GM03348 (cell line): ENCODE measurements at places on chromosomes 12 and 14.

DNA sequence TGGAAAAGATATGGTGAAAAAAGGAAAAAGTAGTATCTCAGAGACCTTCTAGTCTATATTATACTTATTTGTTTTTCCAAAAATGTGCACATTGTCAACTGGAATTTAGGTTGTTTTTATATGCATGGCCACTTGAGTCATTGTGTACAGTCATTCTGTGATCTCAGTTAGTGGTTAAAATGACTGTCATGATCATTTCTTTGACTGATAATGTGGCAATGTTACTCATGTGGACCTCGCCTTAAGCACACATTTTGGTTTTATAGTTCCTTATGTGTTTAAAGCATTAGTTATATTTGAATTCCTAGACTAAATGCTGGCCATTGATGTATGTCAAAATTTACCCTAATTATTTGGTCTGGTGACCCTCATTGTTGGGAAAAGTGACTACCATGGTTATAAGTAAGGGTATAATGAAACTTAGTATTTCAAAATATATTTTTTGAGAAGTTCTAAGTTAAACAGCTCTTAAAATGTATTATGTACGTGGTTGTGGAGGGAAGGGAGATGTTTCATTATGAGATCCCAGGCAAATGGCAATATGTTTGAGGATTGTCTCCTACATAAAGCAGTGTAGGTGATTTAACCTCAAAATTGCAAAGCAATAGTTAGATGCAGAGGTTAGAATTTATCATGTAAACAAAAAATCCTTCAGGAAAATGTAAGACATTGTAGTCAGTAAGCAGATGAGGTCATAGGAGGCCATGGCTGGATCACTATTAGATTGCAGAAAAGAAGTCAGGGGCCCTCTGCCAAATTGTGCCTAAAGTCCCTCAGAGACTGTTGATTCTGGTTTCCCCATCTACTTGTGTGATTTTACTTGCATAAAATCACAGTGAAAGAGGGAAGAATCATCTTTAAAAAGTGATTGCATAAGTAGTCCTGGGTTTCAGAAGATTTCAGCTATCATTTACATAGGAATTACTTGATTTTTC is 17.5 kb downstream of the PNMA1 start:
- peak; percentile 28 for DNase-seq

DNA sequence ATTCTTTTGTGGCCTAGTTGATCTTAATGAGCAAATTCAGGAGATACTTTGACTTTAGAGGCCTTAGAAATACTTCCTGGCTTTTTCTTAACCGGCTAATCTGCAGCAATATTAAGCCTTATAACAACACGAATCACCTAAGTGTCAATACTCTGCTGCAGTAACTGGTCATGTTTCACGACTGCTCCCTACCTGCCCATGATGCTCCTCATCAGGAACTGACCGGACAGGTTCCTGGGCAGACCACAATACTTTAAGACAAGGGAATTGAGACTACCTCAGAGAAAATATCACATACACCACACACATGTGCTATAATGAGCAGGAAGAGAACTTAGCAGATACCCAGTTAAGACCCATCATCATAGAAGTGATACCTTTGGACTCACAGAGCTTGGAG is 211.9 kb upstream of the BMP4 start:
- DNase-seq = no peak

DNA sequence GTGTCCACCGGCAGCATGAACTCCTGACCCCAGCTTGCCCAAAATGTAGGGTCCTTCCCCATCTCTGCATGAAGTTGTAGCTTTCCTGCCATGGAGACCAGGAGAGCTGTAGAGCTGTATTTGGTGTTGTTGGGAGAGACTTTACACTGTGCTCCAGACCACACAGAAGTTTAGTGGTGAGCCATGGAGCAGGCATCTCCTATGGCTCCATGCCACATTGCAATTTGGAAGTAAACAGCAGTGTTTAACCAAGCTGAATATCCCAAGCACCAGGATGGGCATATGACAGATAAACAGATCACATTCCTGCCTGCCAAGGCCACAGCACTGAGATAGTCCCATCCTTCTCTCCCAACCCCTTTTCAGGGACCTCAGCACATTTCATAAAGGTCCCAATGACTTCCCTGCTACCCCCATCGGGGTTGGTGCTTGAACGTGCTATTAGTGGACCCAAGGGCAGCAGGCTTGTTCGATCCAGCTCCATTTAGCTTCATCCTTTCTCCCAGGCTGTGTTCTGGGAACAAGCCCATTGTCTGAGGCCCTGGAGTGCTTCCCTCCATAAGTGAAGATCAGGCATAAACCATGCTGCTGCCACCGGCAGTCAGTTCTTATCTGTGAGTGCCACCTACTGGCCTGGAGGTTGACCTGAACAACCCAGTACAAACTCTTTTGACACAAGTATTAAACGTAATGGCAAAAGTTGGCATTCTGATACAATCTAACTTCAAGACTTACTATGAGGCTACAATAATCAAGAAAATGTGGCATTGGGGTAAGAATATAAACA is 172.3 kb upstream of the ATXN7L3B start:
- DNase-seq = no peak

GRCh38 chr12:133057446-133057845 is 20.1 kb downstream of the ZNF84 start:
- DNase-seq = no peak

- DNase-seq = no peak
These were observed 72.6 kb downstream of the SLC2A13 start for GRCh38 chr12:40033242-40033630.

- DNase-seq = peak; percentile 92
These were observed 60.1 kb upstream of the RIMBP2 start for GRCh38 chr12:130775953-130776856.

DNA sequence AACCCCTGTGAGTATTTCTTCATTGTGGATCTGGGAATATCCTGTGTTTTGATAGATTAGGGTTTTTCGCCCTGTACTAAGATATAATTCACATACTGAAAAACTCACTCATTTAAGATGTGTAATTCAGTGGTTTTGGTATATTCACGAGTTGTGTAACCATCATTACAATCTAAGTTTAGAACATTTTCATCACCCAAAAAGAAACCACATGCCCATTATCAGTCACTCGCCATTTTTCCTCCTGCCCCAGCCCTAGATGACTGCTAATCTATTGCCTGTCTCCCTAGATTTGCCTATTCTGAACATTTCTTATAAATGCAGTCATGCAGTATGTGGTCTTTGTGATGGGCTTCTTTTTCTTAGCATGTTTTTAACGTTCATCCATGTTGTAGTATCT is 67.9 kb upstream of the ATF1 start:
- no peak for DNase-seq
